Activated T-helper 17 cell treated with anti-CD3 and anti-CD28 coated beads, Interleukin-2, amount 50 U/mL, for 72 hours (primary cell): ENCODE measurements at places on chromosomes 1 and 21. TPM values are rescaled to one million over a fixed set of nuclear protein-coding genes. Genes with fewer than 3 reads are reported as not detected.
A peak's percentile ranks its signal among the peaks of the same experiment; 100 is the strongest.

The SEC16B gene
- total RNA-seq: not detected

DNA sequence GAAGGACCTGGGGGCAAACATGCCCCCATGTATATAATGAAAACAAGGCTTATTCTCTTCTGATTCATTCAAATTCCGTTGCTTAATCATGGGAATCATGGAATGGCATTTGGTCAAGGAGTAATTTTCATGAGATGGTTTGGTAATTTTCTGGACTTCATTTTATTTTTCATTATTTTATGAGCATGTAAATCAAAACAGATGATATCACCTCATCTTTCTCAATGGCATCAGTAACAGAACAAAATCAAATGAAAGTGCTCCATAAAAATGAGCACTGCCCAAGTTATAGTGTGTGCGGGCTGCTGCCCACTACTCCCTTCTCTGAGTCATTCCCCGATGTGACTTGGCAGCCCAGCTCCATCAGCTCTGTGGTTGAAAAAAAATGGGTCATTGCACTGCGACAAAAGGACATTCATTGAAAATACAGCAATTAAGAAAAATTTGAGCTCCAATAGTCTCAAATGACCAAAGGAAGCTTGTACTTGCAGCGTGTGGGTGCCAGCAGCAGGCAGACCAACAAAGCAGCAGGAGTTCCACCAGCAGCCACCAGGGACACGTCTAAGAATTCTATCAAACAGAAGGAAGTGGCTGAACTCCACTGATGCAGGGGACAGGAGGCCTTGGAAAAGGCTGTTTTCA lies 84.3 kb upstream of the VAV3 start:
- ATAC-seq: peak; percentile 90

- ATAC-seq: peak; percentile 11
These were observed 12.0 kb downstream of the CAPN2 start for GRCh38 chr1:223724376-223724775.

GRCh38 chr21:44854664-44855446 lies 18.6 kb downstream of the PTTG1IP start:
- no peak for ATAC-seq

The CA14 gene
- total RNA-seq: not detected

DNA sequence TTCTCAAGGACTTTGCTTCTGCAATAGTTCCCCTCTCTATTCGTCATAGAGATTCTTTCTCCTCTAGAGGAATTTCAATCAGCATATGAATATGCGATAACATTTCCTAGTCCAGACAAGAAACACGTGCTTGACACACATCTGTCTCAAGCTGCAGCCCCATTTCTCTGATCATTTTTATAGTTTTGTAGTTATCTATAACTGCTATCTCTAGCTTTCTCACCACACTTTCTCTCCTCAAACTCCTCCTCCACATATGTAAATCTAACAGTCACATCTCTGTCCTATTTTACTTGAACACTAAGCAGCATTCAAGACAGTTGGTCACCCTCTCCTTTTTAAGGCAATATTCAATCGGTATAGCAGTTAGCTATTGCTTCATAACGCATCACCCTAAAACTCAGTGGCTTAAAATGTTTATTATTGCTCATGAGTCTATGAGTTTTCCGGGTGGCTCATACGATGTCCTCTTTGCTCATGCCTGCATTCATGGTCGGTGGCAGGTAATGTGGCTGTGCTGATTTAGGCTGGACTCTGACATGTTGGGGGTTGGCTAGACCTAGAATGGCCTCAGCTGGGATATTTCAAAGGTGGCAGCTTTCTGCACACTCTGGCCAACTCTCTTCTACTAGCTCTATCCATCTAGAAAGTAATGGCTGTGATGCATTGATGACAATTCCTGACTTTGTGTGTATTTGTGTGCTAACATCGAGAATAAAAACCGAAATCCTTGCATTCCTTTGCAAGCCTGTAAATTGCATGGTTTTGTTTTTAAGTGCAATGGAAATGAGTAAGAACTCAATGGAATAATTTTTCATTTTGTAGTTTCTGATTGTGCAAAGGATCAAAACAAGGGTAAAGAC lies 20.6 kb downstream of the ATP6V1G3 start:
- peak; percentile 52 for ATAC-seq

GRCh38 chr1:165928075-165928731 lies 100.8 kb downstream of the UCK2 start:
- ATAC-seq: peak; percentile 58

The MROH9 gene
- not detected for total RNA-seq

The TNFAIP8L2 gene
- total RNA-seq: 22.9 TPM

DNA sequence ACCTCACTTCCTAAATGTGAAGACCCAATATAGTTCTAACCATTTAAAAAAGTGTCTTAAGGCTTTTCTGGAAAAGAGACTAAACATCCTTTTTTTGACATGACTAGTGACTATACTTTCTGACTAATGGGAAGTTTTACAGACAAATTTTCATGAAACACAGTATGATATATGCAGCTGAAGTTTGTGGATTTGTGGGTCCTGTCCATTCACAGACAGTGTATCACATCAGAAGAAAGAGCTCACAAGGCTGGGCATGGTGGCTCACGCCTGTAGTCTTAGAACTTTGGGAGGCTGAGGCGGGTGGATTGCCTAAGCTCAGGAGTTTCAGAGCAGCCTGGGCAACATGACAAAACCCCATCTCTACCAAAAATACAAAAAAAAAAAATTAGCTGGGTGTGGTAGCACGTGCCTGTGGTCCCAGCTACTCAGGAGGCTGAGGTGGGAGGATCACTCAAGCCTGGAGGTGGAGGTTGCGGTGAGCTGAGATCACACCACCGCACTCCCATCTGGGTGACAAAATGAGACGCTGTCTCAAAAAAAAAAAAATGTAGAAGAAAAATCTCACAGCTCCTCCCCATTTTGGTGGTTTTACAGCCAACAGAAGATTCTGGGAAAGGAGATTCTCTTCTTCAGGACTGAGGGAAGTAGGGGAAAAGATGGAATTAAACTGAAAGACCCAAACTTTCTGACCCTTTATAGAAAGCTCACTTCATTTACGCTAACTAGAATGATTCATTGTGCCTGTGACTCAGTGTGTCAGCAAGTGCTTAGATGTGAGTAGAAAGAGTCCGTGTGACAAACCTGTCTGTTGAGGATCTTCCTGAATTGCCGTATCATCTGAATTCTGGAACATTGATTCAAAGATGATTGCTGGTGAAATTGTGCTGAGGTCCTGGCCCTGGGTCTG lies 15.2 kb upstream of the YRDC start:
- ATAC-seq: peak; percentile 84

The KLF17 gene
- not detected for total RNA-seq
